GM04504 (cell line): ENCODE measurements at places on chromosomes 1 and 21.

GRCh38 chr21:44299458-44300261 is at the start of gene PFKL:
Gene PFKL, plus strand, starts transcription at chr21:44300053. Its CDS starts 53 bp downstream, at chr21:44300106.
- DNase-seq: no peak

GRCh38 chr21:42396799-42397745 is 1.2 kb upstream of the TMPRSS3 start:
- DNase-seq: no peak

GRCh38 chr1:236020359-236021219 is 44.3 kb downstream of the NID1 start:
- peak; percentile 81 for DNase-seq

DNA sequence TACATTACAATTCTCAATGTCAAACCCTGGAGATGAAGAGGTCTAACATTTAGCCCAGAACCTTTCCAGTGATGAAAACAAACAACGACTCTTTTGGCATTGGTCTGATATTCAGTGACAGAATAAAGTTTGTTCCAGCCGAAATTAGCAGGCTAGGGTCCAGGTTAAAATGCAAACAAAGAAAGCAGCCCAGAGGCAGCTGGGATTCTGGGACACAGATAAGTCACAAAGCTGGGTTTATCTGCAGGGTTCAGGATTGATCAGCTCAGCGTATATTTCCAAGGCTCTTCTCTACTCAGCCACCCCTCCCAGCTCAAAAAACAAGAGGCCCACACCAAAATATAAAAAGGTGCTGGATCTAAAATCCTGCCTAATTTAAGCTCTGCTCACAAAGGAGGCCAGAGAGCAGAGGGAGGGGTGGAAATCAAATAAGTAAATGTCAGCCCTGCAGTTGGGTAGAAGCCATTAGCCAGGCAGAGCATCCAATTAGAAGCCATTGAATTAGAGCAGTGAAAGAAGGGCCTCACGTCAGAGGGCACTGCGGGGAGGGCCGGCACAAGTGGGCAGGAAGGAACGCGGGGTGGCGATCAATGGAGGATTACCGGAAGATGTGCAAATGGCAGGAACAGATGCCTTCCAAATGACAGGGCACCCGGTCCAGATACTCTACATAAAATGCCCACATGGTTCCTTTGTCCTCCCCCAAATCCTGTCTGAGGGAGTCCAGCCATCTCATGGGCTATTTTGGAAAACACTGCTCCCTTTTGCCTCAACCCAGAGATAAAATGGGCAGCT is 3.2 kb upstream of the KLHDC8A start:
- no peak for DNase-seq

- DNase-seq: no peak
These were observed at the start of gene KRTAP12-3 for GRCh38 chr21:44657635-44658540. Gene KRTAP12-3, plus strand, starts transcription at chr21:44657932. Its CDS starts 48 bp downstream, at chr21:44657980.

- DNase-seq: no peak
These were observed 40.5 kb upstream of the IFNAR2 start for GRCh38 chr21:33189237-33189636.

GRCh38 chr1:52444463-52444862 is 40.1 kb downstream of the PRPF38A start:
- no peak for DNase-seq

GRCh38 chr21:38490411-38491020 is 7.8 kb downstream of the ERG start:
- no peak for DNase-seq
